Common myeloid progenitor, CD34-positive (primary cell): ENCODE measurements at places on chromosomes 1 and 21.

GRCh38 chr1:169120066-169120465 is 13.6 kb downstream of the ATP1B1 start:
- DNase-seq: no peak

DNA sequence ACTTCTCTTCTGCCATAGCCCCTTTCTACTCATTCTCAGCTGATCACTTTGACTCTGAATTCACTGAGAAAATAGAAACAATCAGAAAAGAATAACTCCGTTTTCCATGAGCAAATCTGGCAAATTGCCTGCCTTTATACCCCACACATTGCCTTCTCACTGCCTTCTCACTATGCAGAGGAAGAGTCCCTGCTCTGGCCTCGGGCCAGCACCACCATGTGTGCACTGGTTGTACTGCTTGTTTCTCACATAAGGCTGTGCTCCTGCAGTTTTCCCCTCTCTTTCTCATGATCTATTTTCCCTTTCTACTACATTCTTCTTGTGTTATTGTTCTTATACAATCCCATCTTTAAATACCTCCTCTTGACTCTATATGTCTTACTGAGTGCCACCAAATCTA is 2.3 kb upstream of the HMGCS2 start:
- no peak for DNase-seq

DNA sequence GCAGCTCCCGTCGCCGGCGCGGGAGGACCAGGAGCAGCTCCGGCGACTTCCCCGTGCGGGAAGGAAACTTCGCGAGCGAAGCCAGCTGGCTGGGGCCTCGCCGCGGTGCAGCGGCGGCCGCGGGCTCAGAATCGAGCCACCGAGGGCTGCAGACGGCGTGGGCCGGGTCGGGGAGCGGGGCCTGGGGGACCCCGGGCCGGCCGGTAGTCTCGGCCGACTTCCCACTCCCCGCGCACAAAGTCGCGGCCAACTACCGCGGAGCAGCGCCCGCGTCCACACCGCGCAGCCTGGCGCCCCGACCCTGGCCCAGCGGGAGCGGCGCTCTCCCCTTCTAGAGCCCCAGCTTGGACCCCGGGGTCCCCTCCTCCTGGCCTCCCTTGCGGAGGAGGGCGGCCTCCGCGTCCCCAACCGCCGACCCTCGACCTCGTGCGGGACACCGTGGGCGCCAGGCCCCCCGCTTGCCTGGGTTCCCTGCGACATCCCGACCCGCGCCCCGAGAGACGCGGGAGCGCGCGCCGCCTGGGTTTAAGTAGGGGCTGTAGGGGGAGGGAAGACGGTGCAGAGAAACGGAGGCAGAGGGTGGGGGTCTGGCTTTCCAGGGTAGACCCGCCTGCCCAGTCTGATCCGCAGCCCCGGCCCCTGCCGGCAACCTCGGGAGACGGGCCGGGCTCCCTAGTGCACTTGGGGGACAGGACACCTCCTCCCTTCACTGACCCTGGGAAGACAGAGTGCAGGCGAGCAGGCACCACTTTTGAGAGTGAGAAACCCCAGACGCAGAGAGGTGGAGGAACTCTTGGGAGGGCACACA is 4.7 kb downstream of the PRDM16 start:
- DNase-seq: no peak

- no peak for DNase-seq
Observed at GRCh38 chr1:226041419-226041818, 21.1 kb upstream of the H3-3A start.

DNA sequence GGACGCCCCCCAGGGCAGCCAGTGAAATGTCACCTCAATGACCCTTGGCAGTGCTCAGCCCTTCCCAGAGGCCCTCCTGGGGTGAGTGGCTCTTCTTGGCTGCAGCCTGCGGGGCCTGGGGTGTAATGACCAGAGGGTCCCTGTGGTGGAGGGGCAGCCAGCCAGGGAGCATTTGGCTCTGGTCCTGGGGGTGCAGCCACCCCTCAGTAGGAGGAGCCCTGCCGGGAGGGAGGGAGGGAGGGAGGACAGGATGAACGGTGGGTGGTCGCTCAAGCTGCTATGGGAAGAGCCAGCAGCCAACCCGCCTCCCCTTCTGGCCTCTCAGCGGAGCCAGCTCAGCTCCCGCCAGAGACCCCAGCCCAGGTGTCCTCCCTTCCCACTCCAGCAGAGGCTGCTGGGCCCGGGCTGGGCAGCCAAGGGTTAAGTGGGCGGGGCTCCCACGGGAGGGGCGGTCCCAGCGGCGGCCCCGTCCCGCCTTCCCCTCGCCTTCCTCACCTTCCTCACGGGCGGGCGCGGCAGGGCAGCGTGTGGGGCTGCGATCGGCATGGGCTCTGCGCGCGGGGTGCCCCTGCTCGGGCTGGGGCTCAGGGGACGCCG is 9.0 kb upstream of the PLCH2 start:
- peak; percentile 10 for DNase-seq

GRCh38 chr1:31013187-31013864 is 52.2 kb downstream of the PUM1 start:
- no peak for DNase-seq

DNA sequence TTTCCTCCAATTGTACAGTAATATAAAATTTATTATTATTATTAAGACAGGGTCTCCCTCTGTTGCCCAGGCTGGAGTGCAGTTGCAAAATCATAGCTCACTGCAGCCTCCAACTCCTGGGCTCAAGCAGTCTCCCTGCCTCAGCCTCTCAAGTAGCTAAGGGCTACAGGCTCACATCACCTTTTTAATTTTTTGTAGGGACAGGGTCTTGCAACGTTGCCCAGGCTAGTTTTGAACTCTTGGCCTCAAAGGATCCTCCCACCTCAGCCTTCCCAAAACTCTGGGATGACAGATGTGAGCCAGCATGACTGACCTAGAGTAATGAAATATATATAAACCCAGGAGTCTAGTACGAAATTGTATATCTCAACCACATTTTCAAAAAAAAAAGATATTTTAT is 49.2 kb downstream of the B3GALNT2 start:
- no peak for DNase-seq

DNA sequence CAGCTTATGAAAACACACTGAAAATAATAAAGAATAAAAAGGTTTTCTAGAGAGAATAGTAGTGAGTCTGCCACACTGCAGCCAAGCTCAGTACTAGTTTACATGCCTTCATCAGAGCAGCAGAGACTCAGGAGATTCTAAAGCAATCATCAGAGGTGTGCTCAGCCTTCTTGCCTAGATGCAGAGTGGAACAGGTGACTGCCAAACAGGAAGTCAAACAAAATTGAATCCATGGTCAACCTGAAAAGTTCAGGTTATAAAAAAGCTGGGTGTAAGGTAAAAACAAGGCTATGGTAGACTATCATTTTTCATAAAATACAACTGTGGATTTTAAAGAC is 165.3 kb upstream of the C1orf105 start:
- DNase-seq: no peak

- no peak for DNase-seq
Observed at GRCh38 chr1:37605806-37606474, 10.2 kb upstream of the GNL2 start.

DNA sequence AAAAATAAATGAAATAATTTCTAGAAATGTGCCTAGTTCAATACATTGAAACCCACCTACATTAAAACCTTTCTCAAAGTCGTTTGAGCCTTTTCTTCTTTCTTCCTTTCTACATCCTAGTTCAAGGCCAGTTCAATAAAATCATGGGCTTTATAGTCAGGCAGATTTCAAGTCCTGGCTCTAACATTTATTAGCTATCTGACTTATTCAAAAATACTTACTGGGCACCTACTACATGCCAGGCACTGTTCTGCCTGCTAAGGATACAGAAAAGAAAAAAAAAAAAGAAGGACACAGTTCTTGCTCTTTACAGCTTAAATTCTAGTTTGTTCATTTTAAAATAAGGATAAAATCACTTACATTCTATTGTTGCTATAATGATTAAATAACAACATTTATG is 134.2 kb upstream of the FGGY start:
- no peak for DNase-seq

GRCh38 chr1:107643766-107644165 is 321.2 kb downstream of the VAV3 start:
- no peak for DNase-seq

- DNase-seq: peak; percentile 66
Observed at GRCh38 chr1:18913065-18913835, 10.9 kb upstream of the ALDH4A1 start.

GRCh38 chr1:215007880-215008279 is 74.7 kb upstream of the KCNK2 start:
- DNase-seq: no peak

- no peak for DNase-seq
Observed at GRCh38 chr1:165284454-165284853, 72.1 kb downstream of the LMX1A start.

- DNase-seq: no peak
Observed at GRCh38 chr1:168947041-168947440, 159.4 kb upstream of the ATP1B1 start.

- no peak for DNase-seq
Observed at GRCh38 chr1:56084246-56084645, 495.1 kb downstream of the PLPP3 start.

DNA sequence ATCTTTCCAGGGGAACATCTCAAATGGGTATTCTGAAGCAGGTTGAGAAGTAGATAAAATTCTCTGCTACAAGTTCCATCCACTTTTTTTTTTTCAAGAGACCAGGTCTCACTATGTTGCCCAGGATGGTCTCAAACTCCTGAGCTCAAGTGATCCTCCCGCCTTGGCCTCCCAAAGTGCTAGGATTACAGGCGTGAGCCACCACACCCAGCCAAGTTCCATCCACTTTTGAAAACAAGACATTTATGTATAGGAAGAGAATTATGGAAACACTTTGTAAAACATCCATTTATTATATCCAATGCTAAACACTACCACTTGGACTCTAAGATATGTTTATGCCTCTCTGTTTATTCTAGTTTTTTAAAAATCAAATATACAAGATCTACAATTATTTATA is 13.4 kb downstream of the HNRNPU start:
- no peak for DNase-seq

DNA sequence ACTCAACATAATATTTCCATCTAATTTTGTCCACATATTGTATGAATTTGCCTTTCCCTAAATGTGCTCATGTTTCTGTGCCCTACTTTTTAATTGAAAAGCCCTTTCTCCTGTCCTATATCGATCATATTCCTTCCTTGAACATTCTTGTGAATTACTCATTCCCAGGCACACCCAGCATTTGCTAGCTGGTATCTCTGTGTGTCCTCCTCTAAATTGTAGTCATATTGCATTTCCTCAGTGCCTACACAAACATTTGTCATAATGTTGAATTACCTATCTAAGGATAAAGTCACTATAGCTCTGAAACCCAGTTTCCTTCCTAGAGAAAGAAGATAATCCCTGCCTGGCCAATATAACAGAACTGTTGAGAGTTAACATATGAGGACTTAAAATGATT is 39.6 kb upstream of the TBX15 start:
- no peak for DNase-seq

DNA sequence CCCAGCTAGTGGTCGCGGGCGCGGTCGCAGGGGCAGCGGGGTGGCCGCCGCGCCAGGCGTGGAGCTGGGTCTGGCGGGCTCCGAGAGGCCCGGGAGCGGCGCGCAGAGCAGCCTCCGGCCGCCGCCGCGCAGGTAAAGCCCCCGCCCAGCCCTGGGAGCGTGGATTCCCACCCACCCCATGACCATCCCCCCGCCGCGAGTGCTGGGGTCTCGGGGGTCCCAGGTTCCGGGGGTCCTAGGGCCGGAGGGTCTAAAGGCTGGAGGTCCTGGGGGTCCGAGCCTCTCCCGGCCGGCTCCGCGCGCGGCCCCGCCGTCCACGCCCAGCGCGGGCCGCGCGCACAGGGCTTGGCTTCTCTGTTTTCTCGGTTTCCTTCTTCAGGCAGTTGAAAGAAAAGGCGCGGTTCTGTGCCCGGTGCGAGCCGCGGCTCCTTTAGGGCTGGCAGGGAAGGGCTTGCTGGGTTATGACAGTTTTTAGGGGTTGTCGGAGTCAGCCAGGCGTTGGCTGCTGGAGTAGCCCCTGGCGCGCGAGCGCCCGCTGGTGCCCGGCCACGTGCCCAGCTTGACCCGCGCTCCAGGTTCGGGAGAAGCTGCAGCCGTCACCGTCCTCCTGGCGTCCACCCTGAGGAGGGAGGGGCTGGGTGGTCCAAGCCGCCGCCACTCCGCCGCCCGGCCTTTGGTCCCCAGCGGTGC is 359 bp downstream of the LRRC3 start:
- peak; percentile 18 for DNase-seq

- no peak for DNase-seq
Observed at GRCh38 chr1:220925707-220926106, 46.5 kb downstream of the HLX start.

DNA sequence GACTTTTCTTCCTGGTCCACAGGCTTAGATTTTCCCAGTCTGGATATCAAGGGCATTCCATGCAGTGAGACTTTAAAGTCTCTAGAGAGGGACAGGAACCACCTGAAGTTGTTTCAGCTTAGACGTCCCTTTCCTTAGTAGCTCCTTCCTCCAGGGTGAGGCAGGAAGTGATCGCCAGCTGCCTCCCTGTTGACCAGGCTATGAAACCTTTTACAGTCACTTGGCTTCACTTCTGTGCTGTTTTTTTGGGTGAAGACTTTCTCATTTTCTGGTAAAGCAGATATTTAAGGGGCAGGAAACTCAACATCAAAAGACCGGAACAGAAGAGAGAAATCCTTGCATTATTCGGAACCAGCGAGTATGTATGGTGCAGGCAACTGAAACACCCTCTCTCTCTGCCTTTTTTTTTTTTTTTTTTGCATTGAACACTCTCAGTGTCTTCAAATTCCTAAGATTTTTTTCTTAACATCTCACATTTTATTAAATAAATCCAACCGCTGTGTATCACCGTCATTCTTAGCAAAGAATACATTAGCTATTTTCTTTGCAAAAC is 234.6 kb upstream of the IRF2BP2 start:
- no peak for DNase-seq

GRCh38 chr21:45322960-45323461 is 35.3 kb upstream of the POFUT2 start:
- DNase-seq: no peak

- DNase-seq: no peak
Observed at GRCh38 chr1:207191061-207191460, 87.0 kb downstream of the C4BPA start.

DNA sequence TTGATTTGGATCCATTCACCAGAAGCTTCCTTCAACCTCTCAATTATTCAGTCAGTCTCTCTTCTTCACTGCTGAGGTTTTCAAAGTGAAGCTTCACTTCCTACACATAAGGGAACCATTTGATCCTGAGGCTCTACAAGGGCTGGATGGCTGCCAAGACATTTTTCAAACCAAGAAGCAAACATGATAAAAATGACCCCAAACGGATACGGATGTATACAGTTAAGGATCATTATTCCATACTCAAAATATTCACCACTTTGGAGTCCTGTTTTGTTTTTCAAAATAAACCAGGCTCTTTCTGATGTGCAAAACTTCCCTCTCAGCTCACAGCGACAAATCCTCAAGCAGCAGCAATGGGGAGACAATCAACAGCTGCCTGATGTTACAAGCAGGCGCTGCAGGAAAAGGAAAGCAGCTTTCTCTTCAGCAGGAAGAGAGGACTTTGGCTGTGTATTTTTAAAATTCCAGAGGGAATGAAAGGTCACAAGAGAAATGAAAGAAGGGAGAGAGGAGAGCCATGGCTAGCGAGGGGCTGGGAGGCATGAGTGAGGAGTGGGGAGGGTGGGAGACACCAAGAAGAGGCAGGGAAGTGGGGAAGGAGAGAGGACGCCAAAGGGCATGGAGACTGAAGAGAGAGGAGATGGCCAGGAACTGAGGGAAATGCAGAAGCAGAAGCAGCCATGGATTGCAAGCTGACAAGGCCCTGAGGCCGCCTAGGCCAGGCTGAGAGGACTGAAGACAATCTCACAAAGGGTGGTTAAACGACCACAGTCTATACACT is 145.4 kb downstream of the SLC45A1 start:
- DNase-seq: peak; percentile 70
